ENCODE measurements at places on chromosomes 1 and 21.

GRCh38 chr21:38282921-38283320 is 26.1 kb downstream of the KCNJ15 start:
- no peak for DNase-seq

- DNase-seq: no peak
Measured at GRCh38 chr1:53249706-53250105, 11.4 kb upstream of the MAGOH start.

DNA sequence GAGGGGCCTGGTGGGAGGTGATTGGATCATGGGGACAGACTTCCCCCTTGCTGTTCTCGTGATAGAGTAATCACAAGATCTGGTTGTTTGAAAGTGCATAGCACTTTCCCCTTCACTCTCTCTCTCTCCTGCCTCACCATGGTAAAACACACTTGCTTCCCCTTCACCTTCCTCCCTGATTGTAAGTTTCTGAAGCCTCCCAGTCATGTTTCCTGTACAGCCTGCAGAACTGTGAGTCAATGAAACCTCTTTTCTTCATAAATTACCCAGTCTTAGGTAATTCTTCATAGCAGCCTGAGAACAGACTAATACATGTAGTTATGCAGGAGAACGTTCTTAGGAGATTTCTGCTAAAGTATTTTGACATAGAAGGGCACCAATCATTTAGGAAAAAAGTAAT is 59.9 kb upstream of the FBXO28 start:
- DNase-seq: no peak

- DNase-seq: no peak
Measured at GRCh38 chr21:43886565-43886964, 21.5 kb downstream of the AGPAT3 start.

All from NCI-H510A (cell line).